SK-N-SH treated with all-trans-retinoic acid at 6 μM for 48 hours (cell line): ENCODE measurements at places on chromosomes 13 and 19.
A peak's percentile ranks its signal among the peaks of the same experiment; 100 is the strongest.

DNA sequence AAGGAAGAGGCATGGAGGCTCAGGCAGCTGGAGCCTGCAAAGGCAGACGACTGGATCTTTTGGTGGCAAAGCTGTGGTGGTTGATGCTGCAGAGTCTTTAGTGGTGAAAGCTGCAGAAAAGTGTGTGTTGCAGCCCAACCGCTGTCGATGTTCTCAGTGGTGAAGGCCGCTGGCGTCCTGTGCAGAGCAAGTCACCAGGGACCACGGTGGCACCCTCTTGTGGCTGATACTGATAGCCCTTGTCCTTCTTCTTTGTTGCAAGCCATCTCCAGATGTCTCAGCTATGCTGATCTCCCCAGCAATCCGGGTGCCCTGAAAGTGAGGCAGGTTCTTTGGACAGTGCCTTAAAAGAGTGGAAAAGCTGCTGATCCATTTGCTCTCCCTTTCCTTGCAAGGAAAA, 610.9 kb upstream of the PCDH9 start:
- ATAC-seq, result no peak

GRCh38 chr19:18289471-18290301, 8.3 kb upstream of the JUND start:
- no peak for ATAC-seq

GRCh38 chr19:42129399-42130253, 2.6 kb downstream of the POU2F2 start:
- peak; percentile 43 for ATAC-seq

DNA sequence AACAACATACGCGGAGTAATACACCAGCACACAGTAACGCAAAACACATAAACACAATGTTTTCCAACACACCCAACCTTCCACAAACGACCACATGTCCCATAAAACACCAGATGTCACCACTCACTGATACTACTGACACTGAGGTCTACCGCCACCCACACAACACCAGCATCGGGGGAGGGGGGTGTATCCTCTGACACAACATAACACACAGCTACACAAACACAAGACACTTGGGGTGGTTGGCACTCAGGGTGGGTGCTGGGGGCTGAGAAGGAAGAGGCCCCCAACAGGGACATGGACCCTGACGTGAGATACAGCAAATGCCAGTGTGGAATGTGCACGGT, 1.5 kb upstream of the KCNN4 start:
- ATAC-seq, result no peak

- no peak for ATAC-seq
Observed at GRCh38 chr13:114027826-114028225, 54.0 kb upstream of the C13orf46 start.
